Osteoblast (primary cell): ENCODE measurements at places on chromosomes 1 and 21. TPM values are rescaled to one million over a fixed set of nuclear protein-coding genes. Genes with fewer than 3 reads are reported as not detected.

GRIK1 gene
- under 0.01 TPM in 1 of 2 replicates, not detected in the other for total RNA-seq

FCRLA gene
- total RNA-seq: 0.88 and 1.4 TPM in 2 replicates

FCMR gene
- total RNA-seq: 0.29 TPM in 1 of 2 replicates, not detected in the other

C1orf74 gene
- 2.5 and 3.5 TPM in 2 replicates for total RNA-seq

ST6GALNAC3 gene
- total RNA-seq: under 0.01 TPM in 1 of 2 replicates, not detected in the other

OVAAL gene
- not detected in 2 replicates for total RNA-seq

TOMM40L gene
- total RNA-seq: 6.5 and 8.8 TPM in 2 replicates

PITHD1 gene
- 29.8 and 31.1 TPM in 2 replicates for total RNA-seq

- H3K27ac ChIP-seq: no peak overlapping the region
- no peaks in the 10 kb centered on the region for H3K36me3 ChIP-seq
- no peaks in the 10 kb centered on the region for H3K27me3 ChIP-seq
- H3K4me3 ChIP-seq: no peak overlapping the region
- no peak for DNase-seq
- H3K4me1 ChIP-seq: no peaks in the 10 kb centered on the region
Measured at GRCh38 chr1:232486006-232486405, 143.9 kb downstream of the SIPA1L2 start.

GRCh38 chr1:31936278-31936980 is 1.7 kb downstream of the PTP4A2 start:
- H3K36me3 ChIP-seq: no peaks in the 10 kb centered on the region
- H3K27ac ChIP-seq: peak overlapping the region; percentile 95
- peaks cover 68% of the 10 kb centered on the region for H3K4me1 ChIP-seq
- H3K4me3 ChIP-seq: peak overlapping the region; percentile 93

DNA sequence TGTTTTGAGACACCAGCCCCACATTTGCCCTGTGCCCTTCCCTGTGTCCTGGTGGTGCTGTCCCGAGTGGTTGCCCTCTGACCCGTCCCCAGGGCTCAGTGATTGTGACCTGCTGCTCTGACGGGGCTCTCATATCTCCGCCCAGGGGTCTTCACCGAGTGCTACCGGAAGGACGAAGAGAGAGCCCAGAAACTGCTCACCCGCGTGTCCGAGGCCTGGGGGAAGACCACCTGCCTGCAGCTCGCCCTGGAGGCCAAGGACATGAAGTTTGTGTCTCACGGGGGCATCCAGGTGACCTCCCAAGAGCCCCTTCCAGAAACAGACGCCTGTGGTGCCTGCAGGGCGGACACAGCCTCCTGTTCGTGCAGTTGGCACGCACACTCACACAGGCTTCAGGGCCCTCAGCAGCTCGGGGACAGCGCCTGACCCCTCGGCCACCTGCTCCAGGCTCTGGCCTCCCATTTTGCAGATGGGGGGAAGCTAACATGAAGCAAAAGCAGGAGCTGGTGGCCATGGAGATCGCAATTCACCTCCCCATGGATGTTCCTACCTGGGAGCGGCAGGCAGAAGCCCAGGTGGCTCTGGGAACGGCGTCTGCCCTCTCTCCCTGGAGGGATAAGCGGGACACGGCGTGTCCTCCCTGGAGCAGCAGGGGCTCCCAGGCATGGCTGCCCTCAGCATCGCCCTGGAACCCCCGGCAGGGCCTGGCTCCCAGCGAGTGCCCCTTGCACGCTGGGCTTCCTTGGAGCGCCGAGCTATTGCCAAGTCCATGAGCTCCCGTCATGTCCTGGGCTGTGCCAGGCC is 45.9 kb downstream of the TRPM2 start:
- no peaks in the 10 kb centered on the region for H3K36me3 ChIP-seq
- H3K4me1 ChIP-seq: no peaks in the 10 kb centered on the region
- DNase-seq: no peak
- no peaks in the 10 kb centered on the region for H3K27me3 ChIP-seq

DNA sequence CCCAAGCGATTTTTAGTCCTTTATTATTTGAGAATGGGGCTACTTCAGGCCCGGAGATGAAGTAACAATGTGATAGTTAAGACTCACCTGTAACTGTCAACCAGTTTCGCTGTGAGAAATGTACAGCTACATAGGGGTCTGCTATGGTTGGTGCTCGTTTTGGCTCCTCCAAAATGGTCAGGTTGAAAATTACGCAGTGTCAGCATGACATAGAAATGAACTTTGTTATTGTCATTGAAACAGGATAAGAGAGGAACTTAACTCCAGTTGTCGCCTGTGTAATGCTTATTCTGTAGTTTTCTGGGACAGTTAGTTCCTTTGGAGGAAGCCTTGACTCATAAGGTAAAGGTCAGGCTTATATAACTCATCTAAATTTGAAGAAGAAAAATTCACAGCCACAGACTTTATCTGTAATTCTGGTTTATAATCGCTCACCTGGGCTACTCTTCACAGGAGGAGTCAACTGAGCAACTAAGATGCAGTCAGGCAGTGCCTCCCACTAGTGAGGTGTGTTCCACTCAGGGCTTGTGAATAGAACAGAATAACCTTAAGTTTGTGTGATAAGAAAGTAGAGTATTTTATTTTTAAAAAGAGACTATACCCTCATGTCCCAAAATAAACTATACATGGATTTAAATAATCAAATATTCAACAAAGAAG is 130.9 kb downstream of the CD247 start:
- H3K27me3 ChIP-seq: no peaks in the 10 kb centered on the region
- H3K4me3 ChIP-seq: no peak overlapping the region
- H3K4me1 ChIP-seq: no peaks in the 10 kb centered on the region

DNA sequence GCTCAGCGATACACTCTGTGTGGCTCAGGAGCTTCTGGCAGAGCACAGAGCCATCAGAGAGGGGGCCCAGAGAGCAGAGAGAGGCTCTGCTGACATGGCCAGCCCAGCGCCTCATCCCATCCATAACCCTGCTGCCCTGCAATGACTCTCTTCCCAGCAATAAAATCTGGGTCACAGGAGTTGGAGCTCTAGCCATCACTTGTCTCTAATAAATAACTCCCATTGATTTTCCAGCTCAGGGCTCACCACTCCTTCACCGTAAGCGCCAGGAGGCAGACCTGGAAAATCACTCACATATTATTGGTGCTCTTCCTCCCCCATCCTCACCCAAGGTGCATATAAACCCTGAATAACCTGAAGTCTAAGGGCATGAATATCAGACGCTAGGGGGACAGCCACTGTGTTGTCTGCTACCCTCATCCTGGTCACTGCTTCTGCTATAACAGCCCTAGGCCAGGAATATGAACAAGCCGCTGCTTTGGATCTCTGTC is at the start of gene APCS:
Gene APCS, plus strand, starts transcription at position 366 of the 491 bp plus-strand sequence. Its CDS starts 96 bp downstream, at position 462.
- H3K27me3 ChIP-seq: no peaks in the 10 kb centered on the region
- no peak within 1 kb of the TSS for H3K4me3 ChIP-seq
- DNase-seq: no peak
- H3K36me3 ChIP-seq: no peaks in the 10 kb centered on the region
- H3K27ac ChIP-seq: no peak within 1 kb of the TSS
- H3K4me1 ChIP-seq: no peaks in the 10 kb centered on the region

DNA sequence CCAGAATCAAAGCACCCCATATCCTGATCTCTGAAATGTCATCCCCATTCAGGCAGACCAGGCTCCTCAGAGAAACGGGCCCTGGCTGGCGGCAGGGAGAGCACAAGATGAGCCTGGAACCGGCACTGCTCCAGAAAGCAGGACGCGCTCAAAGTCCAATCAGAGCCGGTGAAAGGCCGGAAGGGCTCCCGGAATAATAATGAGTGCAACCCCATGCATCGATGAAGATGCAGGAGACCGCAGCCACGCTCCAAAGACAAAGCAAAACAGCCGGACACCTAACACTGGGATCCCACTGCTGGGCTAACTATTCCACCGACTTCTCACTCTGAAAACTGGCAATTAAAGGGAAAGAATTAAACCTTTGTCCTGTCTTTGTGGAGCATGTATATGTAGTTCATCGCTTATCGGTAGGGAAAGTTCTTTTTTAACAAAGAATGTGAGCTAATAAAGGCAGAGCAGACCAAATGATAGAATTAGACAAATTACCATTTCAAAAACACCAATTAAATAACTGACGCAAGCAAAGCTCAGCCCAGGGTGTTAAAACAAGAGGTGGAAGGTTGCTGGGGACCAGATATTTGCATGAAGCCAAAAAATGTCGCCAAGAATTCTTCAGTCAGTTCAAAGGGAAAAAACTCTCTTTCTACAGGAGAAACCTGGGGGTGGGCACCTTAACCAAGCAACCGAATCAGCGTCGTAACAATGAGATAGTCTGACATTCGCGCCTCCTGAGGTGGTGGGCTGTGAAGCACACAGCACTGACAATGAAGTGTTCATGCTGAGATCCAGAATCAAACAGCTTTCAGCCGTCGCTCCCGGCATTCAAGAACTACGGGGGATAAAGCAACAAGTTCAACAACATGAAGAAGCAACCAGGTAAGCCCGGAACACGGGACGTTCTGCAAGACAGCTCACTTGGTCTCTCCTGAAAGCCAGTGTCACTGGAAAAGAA is 95.2 kb downstream of the NPHP4 start:
- H3K27me3 ChIP-seq: no peaks in the 10 kb centered on the region
- H3K27ac ChIP-seq: no peak overlapping the region
- no peaks in the 10 kb centered on the region for H3K36me3 ChIP-seq
- no peak overlapping the region for H3K4me3 ChIP-seq
- peaks cover under 1% of the 10 kb centered on the region for H3K4me1 ChIP-seq
- peak; percentile 29 for DNase-seq

- DNase-seq: peak; percentile 17
- H3K4me1 ChIP-seq: peaks cover 10% of the 10 kb centered on the region
- H3K36me3 ChIP-seq: no peaks in the 10 kb centered on the region
Measured at GRCh38 chr1:197066719-197067456, at the start of gene F13B. F13B (minus strand) TSS chr1:197067260; CDS start chr1:197067223, 37 bp downstream.

DNA sequence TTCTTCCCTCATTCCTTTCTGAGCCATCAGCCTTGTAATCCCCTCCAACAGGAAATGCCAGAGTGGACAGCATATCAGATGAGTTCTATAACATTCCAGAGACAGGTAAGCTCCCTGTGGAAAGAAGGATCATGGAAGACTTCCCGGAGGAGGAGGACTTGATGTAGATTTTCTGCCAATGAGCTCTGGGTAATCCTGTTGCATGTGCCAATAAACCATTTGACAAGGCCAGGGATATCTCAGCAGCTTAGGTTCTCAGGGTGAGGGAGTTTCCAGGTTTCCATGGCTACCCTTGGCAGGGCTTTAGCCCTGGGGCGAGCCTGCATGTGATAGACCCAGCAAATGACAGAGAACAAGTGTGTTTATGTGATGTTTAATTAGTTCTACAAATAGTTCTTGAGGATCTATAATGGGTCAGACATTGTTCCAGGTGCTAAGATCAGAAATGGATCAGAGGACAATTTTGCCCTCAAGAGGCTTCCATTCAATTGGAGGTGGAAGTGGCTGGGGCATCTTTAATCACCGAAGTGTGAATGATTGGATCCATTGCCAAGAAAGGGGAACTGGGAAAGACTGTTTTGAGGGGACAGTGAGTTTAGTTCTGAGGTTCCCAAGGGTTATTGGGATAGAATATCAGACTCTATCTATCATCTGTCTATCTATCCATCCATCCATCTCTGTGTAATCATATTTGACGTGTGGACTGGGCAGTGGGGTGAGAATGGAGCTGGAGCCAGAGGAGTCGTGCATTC is 6.9 kb downstream of the PLA2G5 start:
- H3K27me3 ChIP-seq: no peaks in the 10 kb centered on the region
- H3K4me3 ChIP-seq: no peak overlapping the region
- no peak overlapping the region for H3K27ac ChIP-seq

DNA sequence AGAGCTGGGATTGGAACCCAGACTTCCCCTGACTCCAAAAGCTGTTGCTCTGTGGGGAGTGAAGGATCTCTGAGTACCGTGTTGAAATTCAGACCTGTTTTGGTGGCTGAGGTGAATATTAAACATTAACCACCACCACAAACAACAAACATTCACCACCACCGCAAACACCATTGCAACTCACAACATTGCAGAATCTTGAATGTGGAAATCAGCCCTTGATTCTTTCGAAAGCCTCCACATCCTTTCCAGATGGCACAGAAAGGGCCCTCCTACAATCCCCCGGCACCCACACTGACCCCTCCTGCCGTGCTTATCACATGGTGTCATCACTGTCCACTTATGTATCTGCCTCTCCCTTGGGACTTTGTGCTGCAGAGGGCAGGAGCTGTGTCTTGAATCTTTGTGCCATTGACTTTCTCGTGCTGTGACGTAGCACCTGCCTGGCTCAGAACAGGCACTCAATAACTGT is 1.4 kb downstream of the CDA start:
- no peak overlapping the region for H3K27ac ChIP-seq
- H3K4me1 ChIP-seq: peaks cover 29% of the 10 kb centered on the region
- peak; percentile 77 for DNase-seq
- H3K27me3 ChIP-seq: no peaks in the 10 kb centered on the region

DNA sequence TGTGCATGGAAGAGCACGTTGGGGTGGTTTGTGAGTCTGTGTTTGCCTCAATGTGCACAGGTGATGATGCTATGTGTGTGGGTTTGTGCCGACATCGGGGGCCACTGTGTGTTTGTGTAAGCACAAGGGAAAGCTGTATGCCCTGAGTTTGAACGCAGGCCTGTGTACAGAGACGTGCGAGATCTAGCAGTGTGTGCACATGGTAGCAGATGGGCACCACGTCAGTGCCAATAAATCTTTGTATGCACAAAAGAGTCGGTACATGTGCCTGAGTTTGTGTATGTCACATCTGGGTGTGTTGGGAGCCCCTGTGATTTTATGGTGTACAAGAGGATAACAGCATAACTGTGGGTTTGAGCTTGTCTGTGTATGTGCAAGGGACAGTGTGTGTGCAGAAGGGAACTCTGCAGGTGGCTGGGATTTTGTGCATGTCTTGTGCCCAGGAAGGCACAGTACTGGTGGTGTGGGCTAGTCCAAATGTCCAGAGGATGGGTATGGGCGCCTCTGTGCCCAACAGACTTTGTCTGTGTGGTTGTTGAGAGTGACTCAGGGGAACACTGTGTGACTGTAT is 32.0 kb upstream of the WASF2 start:
- no peaks in the 10 kb centered on the region for H3K36me3 ChIP-seq
- H3K27ac ChIP-seq: no peak overlapping the region
- no peaks in the 10 kb centered on the region for H3K27me3 ChIP-seq

DNA sequence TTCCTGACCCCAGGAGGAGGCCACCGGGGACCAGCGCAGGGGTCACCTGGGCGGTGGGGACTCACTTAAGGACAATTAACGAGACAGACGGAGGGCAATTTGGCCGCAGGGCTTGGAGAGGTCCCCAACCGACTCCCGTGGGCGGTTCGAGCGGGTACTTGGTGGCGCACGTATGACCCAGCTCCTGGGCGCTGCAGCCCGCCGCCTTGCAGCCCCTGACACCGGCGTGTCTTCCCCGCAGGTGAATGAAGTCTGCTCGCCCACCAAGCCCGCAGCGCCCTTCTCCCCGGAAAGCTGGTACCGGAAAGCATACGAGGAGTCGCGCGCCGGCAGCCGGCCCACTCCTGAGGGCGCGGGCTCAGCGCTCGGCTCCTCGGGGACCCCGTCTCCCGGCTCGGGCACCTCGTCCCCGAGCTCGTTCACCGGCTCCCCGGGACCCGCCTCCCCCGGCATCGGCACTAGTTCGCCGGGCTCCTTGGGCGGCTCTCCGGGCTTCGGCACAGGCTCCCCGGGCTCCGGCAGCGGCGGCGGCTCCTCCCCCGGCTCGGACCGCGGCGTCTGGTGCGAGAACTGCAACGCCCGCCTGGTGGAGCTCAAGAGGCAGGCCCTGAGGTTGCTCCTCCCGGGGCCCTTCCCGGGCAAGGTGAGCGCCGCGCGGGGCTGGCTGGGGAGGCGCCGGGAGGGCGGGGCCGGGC is 1.4 kb downstream of the KIF26B start:
- peak; percentile 99 for DNase-seq
- peak overlapping the region; percentile 79 for H3K4me3 ChIP-seq
- H3K27me3 ChIP-seq: peaks cover 31% of the 10 kb centered on the region
- peaks cover 31% of the 10 kb centered on the region for H3K4me1 ChIP-seq

GRCh38 chr1:172238965-172239364 is 181.5 kb upstream of the C1orf105 start:
- no peaks in the 10 kb centered on the region for H3K4me1 ChIP-seq
- no peaks in the 10 kb centered on the region for H3K27me3 ChIP-seq
- no peak overlapping the region for H3K4me3 ChIP-seq
- no peak for DNase-seq
- no peak overlapping the region for H3K27ac ChIP-seq
